ENCODE measurements at places on chromosomes 5 and 9. TPM values are rescaled to one million over a fixed set of nuclear protein-coding genes. Genes with fewer than 3 reads are reported as not detected.

DNA sequence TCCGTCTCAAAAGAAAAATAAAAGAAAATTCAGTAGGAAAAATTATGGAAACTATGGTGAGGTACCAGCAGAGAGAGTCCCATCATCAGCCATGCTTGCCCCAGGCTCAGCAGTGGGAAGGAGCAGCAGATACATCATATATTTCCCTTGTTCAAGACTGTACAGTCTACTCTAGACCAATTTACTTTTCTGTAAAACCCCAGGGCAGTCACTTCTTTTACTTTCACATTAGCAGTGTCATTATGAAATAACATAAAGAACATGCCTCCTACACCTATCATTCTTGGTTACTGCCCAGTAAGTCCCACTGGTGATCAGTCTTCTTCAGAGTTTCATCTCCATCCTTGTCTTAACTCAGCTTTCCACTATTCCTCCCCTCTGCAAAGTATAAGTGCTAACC, 1145.0 kb downstream of the MAT2B start:
- no peak overlapping the region for H3K4me3 ChIP-seq
- H3K4me1 ChIP-seq: no peaks in the 10 kb centered on the region
- no peak for DNase-seq
- no peak overlapping the region for H3K27ac ChIP-seq
- H3K36me3 ChIP-seq: no peaks in the 10 kb centered on the region

DNA sequence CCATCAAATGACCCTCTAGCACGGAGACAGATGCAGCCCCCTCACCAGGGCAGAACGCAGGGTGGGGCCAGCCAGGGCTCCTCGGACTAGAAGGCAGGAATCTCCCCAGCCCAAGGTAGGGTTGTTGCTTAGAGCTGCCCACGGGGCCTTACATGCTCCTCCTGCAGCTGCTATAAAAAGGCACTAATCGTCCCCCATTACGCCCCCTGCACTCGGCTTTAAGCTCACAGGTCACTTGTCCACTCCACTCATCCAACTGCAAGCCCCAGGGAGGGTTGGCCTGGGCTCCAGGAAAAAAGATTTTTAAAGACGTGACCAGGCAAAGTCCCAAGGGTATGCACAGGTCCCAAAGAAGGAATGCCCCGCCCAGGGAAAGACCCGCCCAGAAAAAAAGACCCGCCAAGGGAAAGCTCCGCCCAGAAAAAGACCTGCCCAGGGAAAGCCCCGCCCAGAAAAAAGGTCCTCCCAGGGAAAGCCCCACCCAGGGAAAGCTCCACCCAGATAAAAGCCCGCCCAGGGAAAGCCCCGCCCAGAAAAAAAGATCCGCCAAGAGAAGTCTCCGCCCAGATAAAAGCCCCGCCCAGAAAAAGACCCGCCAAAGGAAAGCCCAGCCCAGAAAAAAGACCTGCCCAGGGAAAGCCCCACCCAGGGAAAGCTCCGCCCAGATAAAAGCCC, 11.1 kb downstream of the GRIN1 start:
- no peak overlapping the region for H3K27ac ChIP-seq
- H3K4me1 ChIP-seq: no peaks in the 10 kb centered on the region
- no peak overlapping the region for H3K4me3 ChIP-seq
- no peak for DNase-seq
- no peaks in the 10 kb centered on the region for H3K36me3 ChIP-seq

- H3K27me3 ChIP-seq: peaks cover 85% of the 10 kb centered on the region
- no peak overlapping the region for H3K4me3 ChIP-seq
- H3K4me1 ChIP-seq: peaks cover 18% of the 10 kb centered on the region
- DNase-seq: no peak
Observed at GRCh38 chr5:174717826-174718455, 6.4 kb upstream of the MSX2 start.

GRCh38 chr9:100466829-100467221, 6.1 kb upstream of the TMEFF1 start:
- no peak overlapping the region for H3K4me3 ChIP-seq
- no peaks in the 10 kb centered on the region for H3K4me1 ChIP-seq
- DNase-seq: no peak
- no peaks in the 10 kb centered on the region for H3K36me3 ChIP-seq
- H3K27ac ChIP-seq: no peak overlapping the region

- no peak overlapping the region for H3K27ac ChIP-seq
- H3K27me3 ChIP-seq: no peaks in the 10 kb centered on the region
- no peak for DNase-seq
- H3K36me3 ChIP-seq: no peaks in the 10 kb centered on the region
- no peak overlapping the region for H3K4me3 ChIP-seq
Observed at GRCh38 chr5:133117166-133117911, 65.5 kb downstream of the HSPA4 start.

- no peak for DNase-seq
- no peaks in the 10 kb centered on the region for H3K36me3 ChIP-seq
- peaks cover 10% of the 10 kb centered on the region for H3K4me1 ChIP-seq
- H3K27me3 ChIP-seq: no peaks in the 10 kb centered on the region
- no peak overlapping the region for H3K4me3 ChIP-seq
Observed at GRCh38 chr9:132031467-132032237, 48.0 kb downstream of the MED27 start.

GRCh38 chr9:124017929-124018729, 6.6 kb downstream of the LHX2 start:
- H3K27ac ChIP-seq: no peak overlapping the region
- H3K4me3 ChIP-seq: peak overlapping the region; percentile 43
- H3K27me3 ChIP-seq: peaks cover 100% of the 10 kb centered on the region
- no peak for DNase-seq

The C9orf50 gene
- total RNA-seq: not detected

The LRRC14B gene
- not detected for total RNA-seq

The UTP15 gene
- total RNA-seq: 67.8 TPM
